ENCODE measurements at places on chromosomes 5 and 9. TPM values are rescaled to one million over a fixed set of nuclear protein-coding genes. Genes with fewer than 3 reads are reported as not detected.

Gene NUTM2G
- total RNA-seq, result not detected

Gene MCIDAS
- total RNA-seq, result not detected

- DNase-seq, result no peak
These were observed 439.0 kb downstream of the ENC1 start for GRCh38 chr5:74201334-74202081.

Gene COL15A1
- total RNA-seq, result 49.4 TPM

GRCh38 chr5:20554001-20554400, 566.0 kb upstream of the CDH18 start:
- no peak for DNase-seq

DNA sequence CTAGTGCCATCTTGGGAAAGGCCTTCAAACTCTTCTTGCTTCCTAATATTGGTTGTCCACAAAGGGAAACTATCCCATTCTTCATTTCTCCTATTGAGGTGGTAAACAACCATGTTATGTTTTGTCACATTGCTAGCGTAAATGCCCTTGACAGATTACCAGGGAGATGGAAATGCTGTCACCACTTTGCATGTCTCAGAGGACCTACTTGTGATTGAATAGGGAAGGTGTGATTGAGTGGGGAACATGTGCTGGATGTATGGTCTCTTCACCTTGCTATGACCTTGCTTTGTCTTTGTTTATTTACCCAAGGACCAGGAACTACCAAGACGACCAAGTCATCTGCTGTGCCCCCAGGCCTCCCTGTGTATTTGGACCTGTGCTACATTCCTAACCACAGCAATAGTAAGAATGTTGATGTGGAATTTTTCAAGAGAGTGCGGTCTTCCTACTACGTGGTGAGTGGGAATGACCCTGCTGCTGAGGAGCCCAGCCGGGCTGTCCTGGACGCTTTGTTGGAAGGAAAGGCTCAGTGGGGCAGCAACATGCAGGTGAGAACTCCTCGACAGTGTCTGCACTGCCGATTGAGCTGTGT, 96.1 kb downstream of the MAP1B start:
- no peak for DNase-seq

- no peak for DNase-seq
These were observed 25.1 kb downstream of the IL7R start for GRCh38 chr5:35881758-35882157.

- no peak for DNase-seq
These were observed 14.7 kb downstream of the MPDZ start for GRCh38 chr9:13264788-13265187.

GRCh38 chr5:156121882-156122281, 205.1 kb upstream of the SGCD start:
- no peak for DNase-seq

GRCh38 chr5:61347080-61347479, 15.0 kb downstream of the ZSWIM6 start:
- DNase-seq, result no peak

Gene OLFML2A
- 46.4 TPM for total RNA-seq

- DNase-seq, result no peak
These were observed 9.6 kb upstream of the NSD1 start for GRCh38 chr5:177123789-177124485.

DNA sequence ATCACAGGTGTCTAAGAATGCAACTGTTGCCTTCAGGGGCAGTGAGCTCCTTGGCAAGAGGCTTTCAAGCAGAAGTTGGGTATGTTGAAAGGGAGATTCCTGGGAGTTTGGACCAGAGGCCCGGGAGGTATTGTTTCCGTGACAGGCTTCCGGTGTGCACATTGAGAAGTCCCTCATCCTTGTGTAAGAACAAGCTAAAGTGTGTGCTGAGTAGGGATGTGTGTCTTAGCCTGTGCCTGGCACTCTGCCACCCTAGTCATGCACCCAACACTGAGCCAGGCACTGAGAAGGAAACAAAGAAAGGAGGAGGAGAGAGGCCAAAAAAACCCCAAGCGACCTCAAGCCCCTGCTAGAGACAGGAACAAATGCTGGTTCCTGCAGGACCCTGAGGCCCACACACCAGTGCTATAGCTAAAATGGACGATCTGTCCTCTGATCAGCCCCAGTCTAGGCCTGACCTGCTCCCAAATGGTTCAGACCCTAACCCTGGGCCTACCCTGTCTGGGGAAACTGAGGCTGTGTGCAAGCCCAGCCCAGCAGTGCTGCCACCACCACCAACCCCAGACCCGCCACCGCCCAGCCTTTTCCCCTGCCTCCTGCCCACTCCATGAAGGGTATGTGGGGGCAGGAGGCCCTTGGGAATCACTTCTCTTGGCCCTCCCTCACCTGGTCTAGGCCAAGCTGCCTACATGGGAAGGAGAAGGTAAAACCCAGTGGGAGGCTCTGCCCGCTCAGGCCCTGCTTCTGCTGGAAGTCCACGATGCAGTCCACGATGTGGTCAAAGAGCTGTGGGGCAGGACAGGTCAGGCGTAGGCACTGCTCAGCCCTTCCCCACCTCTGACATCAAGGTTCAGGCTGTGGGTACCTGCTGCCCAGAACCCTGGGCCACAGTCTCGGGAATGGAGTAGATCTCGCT, 12.6 kb downstream of the HK3 start:
- DNase-seq, result peak; percentile 47

Gene ARSI
- 0.38 TPM for total RNA-seq

Gene FAM174A
- 18.6 TPM for total RNA-seq

GRCh38 chr9:14256588-14256987, 57.4 kb downstream of the NFIB start:
- no peak for DNase-seq

- no peak for DNase-seq
These were observed 978 bp downstream of the P4HA2 start for GRCh38 chr5:132226516-132227234.

DNA sequence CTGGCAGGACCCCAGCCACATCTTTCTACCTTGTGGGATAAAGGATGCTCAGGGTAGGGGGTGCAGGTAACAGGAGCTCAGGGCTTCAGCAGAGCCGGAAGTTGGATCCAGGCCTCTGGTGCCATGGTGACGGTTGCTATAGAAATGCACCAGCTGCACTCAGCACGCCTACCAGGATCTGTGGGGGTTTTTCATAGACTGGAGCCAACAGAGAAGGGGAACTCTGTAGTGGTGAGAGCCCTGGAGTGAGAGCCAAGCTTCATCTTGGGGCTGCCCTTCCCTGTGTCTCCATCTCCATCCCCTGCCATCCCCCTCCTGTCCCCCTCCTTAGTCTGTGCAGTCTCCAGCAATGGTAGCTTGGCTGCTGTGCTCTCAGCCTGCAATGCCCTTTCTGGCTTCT, 27.5 kb upstream of the BOD1 start:
- peak; percentile 27 for DNase-seq

- DNase-seq, result no peak
These were observed 19.6 kb upstream of the AOPEP start for GRCh38 chr9:94706922-94707321.

Gene NPR3
- 44.6 TPM for total RNA-seq

GRCh38 chr5:94080390-94080789, 339.0 kb upstream of the POU5F2 start:
- DNase-seq, result no peak

Gene SLC23A1
- not detected for total RNA-seq

GRCh38 chr5:32536246-32536645, 49.1 kb upstream of the SUB1 start:
- no peak for DNase-seq

DNA sequence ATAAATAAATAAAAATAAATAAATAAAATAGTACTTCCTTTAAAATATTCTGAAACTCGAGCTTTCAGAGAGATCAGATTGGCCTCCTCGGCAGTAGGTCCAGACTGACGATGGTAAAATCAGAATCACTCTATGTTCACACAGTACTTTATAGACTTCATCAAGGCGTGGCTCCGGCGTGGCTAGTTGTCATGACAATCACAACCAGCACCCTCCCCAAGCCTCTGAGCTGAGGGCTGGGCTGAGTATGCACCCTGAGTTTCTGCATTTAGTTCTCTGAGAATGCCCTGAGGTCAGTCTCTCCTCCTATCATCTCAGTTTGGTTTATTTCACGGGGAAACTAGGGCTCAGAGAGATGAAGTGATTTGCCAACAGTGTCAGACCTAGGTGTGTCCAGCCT, 43.3 kb upstream of the BARHL1 start:
- no peak for DNase-seq

Gene TRIM7
- total RNA-seq, result 6.4 TPM

DNA sequence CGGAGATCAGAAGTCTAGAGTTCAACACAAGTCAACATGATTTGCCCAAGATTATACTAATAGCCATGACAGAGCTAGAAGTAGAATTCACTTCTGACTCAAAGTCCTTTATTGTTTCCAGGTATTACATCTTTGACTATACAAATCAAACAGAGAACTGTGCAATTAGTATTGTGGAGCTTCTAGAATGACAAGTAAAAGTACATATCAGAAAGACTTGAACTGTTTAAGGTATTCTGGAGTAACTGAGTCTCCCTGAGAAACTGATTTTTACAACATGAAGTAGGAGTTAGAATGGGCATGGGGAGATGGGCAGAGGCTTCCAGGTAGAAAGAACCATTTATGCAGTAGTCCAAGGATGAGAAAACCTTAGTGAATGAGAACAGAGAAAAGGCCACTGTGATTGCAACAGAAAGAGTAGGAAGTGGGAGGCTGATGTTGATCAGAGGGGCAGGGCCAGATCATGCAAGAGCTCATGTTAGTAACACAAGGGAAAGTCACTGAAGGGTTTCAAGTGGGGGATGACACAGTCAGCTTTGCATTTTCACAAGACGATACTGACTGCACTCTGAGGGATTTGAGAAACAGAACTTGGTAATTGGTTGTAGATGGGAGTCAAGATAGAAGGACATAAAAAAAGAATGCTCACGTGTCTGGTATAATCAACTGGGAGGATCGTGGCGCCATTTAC, 280.7 kb downstream of the RFX3 start:
- DNase-seq, result no peak

GRCh38 chr5:74991522-74991921, 60.8 kb downstream of the GCNT4 start:
- no peak for DNase-seq

Gene CSF1R
- 11.9 TPM for total RNA-seq

- no peak for DNase-seq
These were observed 102.8 kb downstream of the SMIM15 start for GRCh38 chr5:61059499-61059898.

- peak; percentile 56 for DNase-seq
These were observed 53.1 kb downstream of the MRPL36 start for GRCh38 chr5:1746371-1747078.

Gene CCDC112
- 5.9 TPM for total RNA-seq

DNA sequence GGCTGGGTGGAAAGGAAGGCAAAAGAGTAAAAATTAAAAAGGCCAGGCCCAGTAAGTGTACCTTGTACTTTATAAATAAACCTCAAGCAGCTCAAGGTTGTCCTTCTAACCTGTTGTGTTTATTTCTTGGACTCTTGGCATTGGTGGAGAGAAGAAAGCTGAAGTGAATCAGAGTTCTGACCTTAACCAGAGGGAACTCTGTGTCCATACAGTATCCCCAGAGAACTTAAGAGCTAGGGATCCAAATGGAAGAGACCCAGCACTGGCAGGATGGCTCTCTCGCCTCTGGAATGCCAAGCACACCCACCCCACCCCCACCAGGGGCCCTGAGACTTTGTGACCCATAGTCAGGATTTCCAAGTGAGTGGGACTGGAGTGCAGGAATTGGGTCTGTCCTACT, 14.2 kb downstream of the NUDT2 start:
- no peak for DNase-seq

Gene DEPDC1B
- total RNA-seq, result not detected

DNA sequence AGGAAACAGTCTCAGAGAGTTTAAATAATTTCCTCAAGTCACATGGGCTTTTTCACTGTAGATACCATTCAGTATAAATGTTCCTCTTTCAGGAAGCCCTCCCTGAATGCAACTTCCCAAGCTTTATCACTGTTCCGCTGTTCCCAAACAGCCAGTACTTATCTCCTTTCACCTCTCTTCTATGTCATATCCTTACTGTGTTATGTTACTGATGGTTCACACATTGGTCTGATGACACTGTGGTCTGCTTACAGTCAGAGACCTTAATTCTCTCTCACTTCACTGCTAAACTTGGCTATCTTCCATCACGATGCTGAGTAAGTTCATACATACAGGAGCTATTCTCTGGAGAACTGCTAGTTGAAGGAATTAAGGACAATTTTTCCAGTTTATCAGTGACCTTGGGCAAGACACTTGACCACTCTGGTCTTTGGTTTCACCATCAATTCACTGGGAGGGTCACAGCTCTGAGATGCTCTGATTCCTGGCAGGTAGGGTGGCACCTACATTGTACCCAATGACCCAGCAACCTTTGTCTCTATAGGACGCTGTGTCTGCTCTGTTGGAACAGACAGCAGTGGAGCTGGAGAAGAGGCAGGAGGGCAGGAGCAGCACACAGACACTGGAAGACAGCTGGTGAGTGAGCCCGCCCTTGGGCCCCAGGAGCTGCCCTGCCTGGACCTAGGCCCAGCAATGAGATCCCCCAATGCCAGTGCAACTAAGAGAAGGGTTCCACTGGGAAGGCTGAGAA, 42.1 kb upstream of the RARS1 start:
- no peak for DNase-seq

DNA sequence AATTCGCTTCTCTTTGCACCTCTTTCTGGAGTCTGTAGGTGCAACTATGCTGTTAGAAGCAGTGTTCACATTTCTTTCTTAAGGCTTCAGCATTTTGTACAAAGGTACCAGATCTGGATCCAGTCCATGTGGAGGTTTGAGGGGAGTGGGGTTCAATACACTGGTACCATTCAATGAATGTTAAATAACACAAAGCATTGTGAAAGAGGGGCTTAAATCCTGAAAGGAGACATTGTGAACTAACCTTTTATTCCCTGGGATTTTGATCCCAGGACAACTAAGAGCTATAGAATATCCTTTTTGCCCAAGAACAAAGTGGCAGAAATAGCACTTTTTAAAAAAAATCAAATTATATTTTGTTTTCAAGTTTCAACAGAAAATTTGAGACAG, 107.7 kb upstream of the VCAN start:
- no peak for DNase-seq

Gene GDA
- not detected for total RNA-seq

DNA sequence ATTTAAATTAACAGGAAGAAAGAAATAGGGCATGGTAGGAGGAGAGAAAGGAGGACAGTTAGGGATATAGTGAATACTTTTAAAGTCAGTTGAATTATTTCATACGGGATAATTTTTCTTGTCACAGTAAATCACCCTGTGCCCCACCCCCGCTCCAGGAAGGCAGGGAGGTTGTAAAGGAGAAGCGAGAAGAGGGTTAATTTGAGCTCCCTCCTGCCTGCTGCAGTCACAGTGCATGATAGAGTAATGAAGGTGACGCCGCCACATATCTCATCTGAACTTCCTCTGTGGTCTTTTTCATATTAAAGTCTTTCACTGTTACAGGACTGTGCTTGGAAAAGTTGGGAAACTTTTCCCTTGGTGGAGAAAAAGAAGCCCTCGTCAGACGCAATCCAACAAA, 896 bp upstream of the PCSK5 start:
- DNase-seq, result no peak

Gene PRRT1B
- total RNA-seq, result not detected

- DNase-seq, result no peak
These were observed 631 bp downstream of the B4GALT7 start for GRCh38 chr5:177600508-177601018.

Gene GDF9
- total RNA-seq, result 0.43 TPM

- DNase-seq, result no peak
These were observed 260.7 kb downstream of the CHSY3 start for GRCh38 chr5:130164966-130165365.

All from cardiac septum (tissue), 1 donor.